Activated CD4-positive, alpha-beta T cell treated with anti-CD3 and anti-CD28 coated beads for 24 hours (primary cell): ENCODE measurements at places on chromosomes 12 and 14.
A peak's percentile ranks its signal among the peaks of the same experiment; 100 is the strongest.

- DNase-seq, result no peak
Measured at GRCh38 chr14:93084866-93085857, 30.6 kb downstream of the ITPK1 start.

- DNase-seq, result no peak
Measured at GRCh38 chr12:43097471-43097870, 454.5 kb downstream of the ADAMTS20 start.

DNA sequence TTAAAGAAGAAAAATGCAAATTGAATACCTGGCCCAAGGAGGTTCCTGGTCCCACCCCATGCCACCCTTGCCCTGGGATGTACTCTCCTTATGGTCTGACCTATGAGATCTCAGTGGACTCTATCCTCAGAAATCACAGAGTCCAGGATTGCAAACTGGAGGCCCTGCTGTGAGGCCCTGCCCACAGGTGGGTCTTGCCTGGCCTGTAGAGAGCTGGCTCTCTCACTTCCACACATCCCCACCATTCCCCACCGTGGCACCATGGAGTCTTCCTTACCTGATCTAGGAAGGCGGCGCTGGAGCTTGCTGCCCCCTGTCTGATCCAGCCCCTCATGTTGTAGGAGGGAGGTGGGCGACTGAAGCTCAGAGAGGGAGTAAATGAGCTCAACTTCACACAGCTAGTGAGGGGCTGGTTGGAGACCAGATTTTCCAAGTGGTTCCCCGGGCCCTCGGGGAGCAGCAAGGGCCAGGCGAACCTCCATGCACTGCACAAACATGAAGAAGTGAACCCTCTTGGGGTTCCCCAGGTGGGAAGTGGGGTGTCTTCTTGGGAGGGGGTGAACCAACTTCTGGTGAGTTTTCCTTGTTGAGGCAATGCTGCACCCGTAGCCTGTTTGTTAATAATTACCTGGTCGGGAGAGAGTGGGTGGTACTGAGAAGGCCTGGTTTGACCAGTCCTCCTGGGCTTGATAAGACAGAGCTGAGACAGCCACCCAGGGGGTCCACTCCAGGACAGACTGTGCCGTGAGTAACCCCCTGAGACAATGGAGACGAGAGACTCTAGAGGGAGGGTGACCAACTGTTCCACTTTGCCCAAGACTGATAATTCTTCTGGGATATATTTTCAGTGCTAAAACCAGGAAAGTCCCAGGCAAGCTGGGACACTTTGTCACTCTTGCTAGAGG, at the start of gene SERPINA4:
TSS of gene SERPINA4 (plus strand) at position 692 of the 905 bp plus-strand sequence. CDS start 2,041 bp downstream, outside the sequence.
- DNase-seq, result no peak

- DNase-seq, result no peak
Measured at GRCh38 chr12:43742106-43742505, 16.5 kb downstream of the PUS7L start.

GRCh38 chr14:89186856-89187376, 230.1 kb downstream of the FOXN3 start:
- no peak for DNase-seq

- DNase-seq, result no peak
Measured at GRCh38 chr12:48352157-48352760, 1.5 kb upstream of the ZNF641 start.

DNA sequence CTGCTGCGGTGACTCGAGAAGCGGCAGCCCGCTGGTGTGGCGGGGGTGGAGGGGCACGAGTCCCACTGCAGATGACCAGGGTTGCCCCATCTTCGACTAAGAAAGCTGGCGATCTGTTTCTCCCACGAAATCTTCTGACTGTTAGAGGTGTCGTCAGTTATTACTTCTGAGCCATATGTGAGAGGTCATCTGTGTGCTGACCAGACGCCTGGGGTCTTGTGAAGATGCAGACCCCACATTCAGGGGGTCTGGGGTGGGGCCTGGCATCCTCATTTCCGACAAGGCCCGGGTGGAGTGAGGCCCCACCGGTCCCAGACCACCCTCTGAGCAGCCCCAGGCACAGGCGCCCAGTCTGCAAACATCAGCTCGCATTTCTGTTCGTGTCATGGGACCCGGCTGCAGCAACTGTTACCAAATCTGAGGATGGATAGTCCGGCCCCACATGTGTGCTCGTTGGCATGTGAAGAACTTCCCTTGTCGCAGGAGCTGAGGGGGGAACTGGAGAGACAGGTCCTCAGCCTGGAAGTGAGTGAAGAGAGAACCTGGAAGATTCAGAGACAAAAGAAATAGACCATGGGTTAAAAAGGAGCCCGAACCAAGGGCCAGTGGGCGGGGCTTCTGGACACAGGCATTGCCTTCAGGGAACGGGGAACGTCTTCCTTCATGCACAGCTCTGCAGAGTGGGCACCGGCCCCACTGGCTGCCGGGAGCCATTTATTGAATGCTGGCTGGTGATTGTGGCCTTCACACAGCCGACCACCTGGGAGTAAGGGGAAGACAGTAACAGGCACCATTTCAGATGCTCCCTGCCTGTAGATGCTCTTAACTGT, 135.2 kb downstream of the ADGRD1 start:
- DNase-seq, result no peak

DNA sequence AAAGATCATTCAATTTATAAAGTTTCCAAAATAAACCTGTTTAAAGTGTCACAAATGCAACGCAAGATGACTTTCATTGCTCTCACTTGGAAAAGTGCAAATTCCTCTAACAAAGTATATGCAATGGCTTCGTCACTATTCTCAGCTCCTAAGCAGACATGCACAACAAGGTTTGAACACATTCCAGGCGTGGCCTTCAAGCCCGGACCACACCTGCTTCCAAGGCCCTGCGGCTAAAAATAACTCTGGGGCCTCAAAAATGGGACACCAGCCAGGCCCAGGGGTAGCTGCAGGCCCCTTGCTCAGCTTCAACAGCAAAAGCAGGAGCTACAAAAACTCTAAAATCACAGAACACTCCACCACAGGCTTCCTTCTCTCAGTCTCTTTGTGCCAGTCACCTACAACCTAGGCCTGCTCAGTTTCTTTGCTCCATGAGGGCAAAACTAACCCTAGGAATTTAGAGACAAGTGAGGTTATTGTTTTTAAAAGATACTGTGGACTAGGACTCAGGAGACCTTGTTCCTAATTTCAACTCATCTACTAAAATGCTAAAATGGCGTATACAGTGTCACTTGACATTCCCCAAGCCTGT, 29.3 kb downstream of the DUSP16 start:
- no peak for DNase-seq

DNA sequence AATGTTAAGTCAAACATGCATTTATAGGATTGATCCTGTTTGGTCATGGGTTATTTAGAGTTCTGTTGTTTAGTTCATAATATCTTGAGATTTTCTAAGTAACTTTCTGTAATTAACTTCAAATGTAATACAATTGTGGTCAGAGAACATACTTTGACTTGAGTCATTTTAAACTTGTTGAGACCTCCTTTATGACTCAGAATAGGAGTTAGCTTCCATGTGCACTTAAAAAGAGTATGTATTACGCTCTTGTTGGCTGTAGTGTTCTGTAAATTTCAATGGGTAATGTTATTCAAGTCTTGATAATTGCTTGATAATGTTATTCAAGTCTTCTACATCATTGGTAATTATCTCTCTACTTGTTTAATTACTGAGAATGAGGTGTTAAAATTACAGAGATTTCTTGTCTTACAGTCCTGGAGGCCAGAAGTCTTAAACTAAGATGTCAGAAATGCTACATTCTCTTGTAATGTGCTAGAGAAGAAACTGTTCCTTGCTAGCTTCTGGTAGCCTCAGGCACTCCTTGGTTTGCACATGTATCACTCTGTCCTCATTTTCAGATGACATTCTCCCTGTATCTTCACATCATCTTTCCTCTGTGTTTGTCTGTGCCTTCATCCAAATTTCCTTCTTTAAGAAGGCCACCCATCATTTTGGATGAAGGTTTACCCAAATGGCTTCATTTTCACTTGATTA, 197.3 kb downstream of the TMTC3 start:
- no peak for DNase-seq

DNA sequence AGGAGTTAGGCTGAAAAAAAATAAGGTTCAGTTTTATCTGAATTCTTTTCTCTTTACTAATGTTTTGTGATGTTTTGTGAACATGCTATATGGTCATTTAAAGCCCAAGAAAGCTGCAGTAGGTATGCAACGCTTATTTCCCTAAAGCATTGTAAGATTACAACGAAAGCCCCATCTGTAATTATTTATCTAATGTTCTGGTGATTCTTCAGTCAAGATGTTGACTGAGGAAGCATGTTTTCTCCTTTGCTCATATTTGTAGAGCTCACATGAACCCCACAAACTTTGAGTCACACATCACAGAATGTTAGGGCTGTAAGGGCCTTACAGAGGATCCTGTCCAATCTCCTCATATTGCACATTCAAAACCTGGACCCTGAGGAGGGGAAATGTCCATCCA, 3.2 kb upstream of the TUBA1C start:
- DNase-seq, result no peak

- no peak for DNase-seq
Measured at GRCh38 chr12:63895841-63896240, 51.3 kb downstream of the SRGAP1 start.

DNA sequence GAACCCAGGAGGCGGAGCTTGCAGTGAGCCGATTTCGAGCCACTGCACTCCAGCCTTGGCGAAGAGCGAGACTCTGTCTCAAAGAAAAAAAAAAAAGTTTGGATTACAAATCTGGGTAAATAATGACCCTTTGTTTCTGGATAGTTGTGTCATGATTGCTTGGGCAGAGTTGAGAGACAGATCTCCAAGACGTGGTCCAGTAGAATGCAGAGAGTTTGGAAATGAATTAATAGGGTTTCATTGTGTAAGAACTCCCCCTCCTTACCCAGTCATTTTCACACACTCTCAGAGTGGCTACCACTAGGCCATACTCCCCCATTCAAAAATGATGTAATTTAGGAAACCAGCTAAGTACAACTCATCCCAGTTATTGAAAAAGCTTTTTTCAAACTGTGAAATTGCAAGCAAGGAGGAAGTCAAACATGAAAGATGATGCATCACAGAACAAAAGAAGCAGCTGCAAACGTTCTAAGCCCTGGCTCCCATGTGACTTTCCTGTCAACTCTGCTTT, 1331.9 kb downstream of the AACS start:
- DNase-seq, result no peak

GRCh38 chr14:36683083-36683724, 21.5 kb downstream of the PAX9 start:
- DNase-seq, result no peak

GRCh38 chr14:23009939-23010726, at the start of gene C14orf93:
Gene C14orf93, minus strand, starts transcription at chr14:23010143. Its CDS starts 11,120 bp downstream, at chr14:22999023.
- peak; percentile 83 for DNase-seq

GRCh38 chr14:23881282-23881681, 72.3 kb upstream of the DHRS4 start:
- no peak for DNase-seq

DNA sequence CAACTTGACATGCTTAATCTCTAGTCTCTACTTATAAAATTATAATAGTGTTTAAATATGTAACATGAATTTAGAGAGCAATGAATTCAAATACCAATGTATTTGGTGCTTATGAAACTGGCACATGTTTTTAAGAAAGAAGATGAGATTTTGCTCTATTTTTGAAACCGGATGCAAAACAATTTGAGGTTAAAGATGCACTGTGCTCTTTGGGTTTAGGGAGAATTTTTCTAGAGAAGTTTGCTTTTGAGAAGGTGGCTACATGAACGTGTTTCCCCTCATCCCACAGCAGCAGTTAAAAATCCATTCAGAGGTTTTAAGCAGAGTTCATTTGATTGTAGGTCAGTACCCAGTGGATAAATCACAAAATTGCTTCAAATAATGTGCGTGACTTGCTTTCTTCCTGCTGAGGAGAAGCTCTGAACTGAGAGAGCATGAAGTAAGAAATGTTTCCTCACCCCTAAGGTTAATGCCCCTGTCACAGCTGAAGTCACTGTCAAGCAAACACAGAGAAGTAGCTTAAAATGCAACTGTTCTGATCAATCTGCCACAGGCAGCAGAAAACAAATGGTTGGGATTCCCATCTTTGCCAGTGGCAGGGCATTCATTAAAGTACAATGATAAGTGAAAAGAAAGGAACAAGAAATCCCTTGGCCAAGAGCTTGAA, 241.9 kb upstream of the SYT1 start:
- DNase-seq, result no peak

DNA sequence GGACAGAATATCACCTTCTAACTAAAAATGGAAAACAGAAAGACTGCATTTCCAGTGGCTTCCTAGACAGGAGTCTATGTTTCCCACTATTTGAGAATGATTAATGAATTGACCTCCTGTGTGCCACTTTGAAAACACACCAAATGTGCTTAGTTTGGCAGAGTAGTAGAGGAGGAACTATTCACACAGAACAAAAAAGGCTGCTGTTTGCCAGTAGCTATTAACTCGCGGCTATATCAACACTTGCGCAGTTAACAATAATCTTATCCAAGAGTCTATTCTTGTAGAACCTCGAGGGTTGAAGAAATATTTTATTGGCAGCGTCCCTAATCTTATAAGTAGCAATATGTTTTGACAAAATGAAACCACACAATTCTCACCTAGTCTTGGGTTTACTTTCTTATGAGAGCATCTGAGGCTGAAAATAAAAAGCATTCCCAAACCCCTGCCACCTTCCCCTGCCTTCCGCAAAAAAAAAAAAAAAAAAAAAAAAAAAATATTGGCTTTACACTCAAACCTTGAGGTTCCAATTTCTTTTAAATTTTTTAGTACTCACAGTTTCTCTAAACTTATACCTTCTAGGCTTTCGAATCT, 127.3 kb upstream of the FLRT2 start:
- no peak for DNase-seq

- DNase-seq, result no peak
Measured at GRCh38 chr12:112924986-112925385, 13.3 kb upstream of the OAS3 start.

- DNase-seq, result no peak
Measured at GRCh38 chr12:12997156-12997555, 2.9 kb downstream of the HEBP1 start.

- no peak for DNase-seq
Measured at GRCh38 chr12:88437226-88437625, 143.0 kb downstream of the KITLG start.

DNA sequence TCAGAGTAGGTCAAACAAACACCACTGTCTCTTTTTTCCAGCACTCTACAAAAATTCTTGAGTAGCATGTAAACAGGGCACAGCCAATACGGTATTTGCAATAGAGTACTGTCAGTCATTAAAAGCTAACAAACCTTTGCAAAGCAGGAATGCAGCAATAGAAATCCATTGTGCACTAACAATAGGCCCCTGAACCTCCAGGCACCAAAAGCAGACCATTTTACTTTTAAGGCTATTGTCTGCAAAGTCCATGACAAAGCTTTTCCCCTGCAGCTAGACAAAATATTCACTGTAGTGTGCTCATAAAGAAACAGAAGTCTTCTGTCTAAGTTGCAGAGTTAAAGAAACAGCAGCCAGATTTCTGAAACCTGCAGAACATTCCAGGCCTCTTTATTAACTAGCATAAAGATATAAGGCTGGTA, 191.9 kb downstream of the SOX5 start:
- no peak for DNase-seq

- no peak for DNase-seq
Measured at GRCh38 chr14:106013879-106014376, 487.5 kb downstream of the TMEM121 start.

- no peak for DNase-seq
Measured at GRCh38 chr12:93699271-93700145, 22.3 kb downstream of the CRADD start.

- no peak for DNase-seq
Measured at GRCh38 chr12:22874151-22874550, 249.2 kb downstream of the ETNK1 start.

- DNase-seq, result peak; percentile 25
Measured at GRCh38 chr14:91947475-91948184, at the start of gene FBLN5. Gene FBLN5, minus strand, starts transcription at chr14:91947694. Its CDS starts 465 bp downstream, at chr14:91947229.
